ENCODE measurements at places on chromosomes 2 and 18.

DNA sequence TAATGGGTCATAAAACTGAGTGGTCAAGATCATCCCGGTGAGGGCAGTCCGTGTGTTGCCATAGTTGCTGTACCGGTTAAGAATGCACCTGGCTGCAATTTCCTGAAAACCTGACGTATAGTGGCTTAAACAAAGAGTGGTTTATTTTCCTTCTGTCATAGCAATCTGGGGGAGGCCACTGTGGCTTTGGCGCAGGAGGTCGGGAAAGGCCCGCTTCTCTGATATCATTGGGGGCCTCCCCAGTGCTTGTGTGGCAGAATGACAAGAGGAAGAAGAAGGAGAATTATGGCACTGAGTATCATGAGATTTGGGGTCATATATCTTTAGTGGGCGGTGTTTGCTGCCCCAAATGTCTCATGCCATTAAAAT, 4.4 kb downstream of the C2orf92 start:
- no peak for DNase-seq

GRCh38 chr2:200469708-200470211, 40.1 kb downstream of the KCTD18 start:
- no peak for DNase-seq

- no peak for DNase-seq
Observed at GRCh38 chr2:177164584-177165052, 48.0 kb upstream of the HNRNPA3 start.

GRCh38 chr2:4844881-4845280, 847.3 kb upstream of the SOX11 start:
- DNase-seq: no peak

DNA sequence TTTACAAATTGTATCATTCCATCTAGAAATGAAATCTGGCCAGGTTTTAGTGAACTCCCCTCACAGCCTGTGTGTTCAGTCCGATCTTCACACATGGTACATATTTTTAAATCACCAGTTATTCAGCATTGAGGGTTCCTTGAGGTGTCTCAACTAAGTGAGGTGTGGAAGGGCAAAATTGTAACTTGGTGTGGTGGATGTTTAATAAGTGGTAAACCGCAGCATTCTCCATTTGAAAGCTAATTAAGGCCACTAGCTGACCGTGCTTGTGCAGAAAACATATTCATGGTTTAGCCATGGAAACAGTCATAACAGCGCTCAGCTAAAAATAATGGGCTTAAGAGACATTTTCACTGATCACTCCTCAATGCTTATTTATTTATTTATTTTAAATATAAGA, 786.2 kb upstream of the FANCL start:
- no peak for DNase-seq

DNA sequence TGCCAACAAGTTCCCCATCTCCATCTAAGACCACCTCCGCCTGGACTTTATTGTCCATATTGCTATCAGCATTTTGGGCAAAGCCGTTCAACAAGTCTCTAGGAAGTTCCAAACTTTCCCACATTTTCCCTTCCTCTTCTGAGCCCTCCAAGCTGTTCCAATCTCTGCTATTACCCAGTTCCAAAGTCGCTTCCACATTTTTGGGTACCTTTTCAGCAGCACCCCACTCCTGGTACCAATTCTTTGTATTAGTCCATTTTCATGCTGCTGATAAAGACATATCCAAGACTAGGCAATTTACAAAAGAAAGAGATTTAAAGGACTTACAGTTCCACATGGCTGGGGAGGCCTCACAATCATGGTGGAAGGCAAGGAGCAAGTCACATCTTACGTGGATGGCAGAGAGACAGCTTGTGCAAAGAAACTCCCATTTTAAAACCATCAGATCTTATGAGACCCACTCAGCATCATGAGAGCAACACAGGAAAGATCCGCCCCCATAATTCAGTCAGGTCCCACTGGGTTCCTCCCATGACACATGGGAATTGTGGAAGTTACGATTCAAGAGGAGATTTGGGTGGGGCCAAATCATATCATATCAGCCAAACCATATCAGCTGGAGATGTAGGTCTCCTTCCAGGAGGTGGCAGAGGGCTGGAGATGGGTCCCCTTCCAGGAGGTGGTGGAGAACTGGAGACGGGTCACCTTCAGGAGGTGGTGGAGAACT, 19.8 kb upstream of the TXNDC2 start:
- no peak for DNase-seq

GRCh38 chr18:12031846-12032245, 50.5 kb downstream of the IMPA2 start:
- peak; percentile 59 for DNase-seq

DNA sequence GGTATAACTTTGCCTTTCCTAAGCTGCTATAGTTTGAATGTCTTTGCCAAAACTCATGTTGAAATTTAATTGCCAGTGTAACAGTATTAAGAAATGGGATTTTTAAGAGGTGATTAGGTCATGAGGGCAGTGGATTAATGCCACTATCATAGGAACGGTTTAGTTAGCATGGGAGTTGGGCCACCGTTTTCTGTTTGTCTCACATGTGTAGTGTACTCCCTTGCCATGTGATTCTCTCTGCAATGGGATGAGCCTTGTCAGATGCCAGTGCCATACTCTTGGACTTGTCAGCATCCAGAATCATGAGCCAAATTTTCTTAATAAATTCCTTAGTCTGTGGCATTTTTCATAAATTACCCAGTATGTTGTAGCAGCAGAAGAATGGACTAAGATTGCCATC, 388.9 kb upstream of the RGPD4 start:
- DNase-seq: no peak

DNA sequence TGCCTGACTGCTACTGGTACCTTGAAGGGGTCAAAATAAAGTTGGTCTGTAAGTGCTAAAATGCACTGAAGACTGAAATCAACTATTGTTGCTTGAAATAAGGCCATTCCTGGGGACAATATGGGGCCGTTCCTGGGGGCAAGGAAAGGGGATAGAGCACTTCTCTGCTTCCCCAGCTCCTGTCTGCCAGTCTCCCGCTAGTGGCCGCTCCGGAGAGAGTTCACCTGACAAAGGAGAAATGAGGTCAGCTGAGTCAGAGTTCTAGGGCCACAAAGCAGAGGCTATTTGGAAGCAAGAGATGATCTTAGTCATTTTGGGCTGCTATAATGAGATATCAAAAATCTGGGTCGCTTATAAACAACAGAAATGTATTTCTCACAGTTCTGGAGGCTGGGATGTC, 345.9 kb downstream of the TSN start:
- DNase-seq: no peak

DNA sequence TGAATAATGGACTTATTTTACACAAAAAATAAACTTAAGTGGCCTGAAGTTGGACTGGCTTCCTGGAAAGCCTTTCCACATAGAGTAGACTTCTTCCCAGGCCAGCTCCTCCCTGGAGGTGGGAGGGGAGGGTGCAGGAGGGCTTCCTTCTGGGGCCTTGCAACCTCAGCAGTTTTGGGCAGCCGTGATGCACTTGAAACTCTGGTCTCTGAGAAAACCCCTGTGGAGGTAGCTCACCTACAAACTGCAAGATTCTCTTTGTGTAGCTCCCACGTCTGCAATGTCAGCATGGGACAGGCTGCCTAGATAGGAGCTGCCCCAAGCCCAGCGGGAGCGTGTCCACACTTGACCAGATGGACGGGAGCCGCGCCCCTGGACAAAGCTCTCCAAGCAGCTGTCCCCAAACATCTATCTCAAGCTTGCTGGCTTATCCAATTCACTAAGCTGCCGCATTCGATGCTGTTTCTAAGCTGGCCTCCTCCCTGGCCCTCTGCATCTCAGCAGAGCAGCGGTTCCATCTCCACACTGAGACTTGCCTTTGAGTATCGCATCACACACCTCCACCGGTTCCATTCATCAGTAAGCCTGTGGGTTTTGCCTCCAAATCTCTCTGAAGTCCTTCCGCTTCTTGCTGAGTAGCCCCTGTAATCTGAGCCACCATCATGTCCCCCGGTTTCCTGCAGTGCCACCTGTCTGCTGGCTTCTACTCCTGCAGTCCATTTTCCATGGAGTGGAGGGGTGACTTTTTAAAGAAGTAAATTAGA, 1.6 kb upstream of the LPIN1 start:
- DNase-seq: no peak

DNA sequence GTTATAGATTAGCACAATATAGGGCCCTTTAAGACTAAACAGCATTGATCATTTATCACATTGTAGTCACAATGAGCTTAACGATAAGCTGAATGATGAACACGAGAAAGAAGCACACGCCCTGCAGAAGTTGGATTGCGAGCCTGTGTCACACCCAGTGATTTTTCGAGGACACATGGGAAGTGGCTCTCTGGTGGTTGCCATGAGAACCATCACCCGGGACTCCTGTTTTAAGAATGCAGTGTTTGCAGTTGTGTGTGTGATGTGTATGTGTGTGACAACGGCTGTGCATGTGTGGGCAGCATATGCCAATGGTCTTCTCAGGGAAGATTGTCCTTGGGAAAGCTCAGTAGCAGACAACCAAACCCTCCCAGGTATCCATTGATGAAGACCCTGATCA, 69.2 kb downstream of the PDCL3 start:
- no peak for DNase-seq

GRCh38 chr2:184877909-184878308, 279.6 kb downstream of the ZNF804A start:
- DNase-seq: no peak

GRCh38 chr2:234025891-234026401, 24.6 kb upstream of the SPP2 start:
- DNase-seq: no peak

DNA sequence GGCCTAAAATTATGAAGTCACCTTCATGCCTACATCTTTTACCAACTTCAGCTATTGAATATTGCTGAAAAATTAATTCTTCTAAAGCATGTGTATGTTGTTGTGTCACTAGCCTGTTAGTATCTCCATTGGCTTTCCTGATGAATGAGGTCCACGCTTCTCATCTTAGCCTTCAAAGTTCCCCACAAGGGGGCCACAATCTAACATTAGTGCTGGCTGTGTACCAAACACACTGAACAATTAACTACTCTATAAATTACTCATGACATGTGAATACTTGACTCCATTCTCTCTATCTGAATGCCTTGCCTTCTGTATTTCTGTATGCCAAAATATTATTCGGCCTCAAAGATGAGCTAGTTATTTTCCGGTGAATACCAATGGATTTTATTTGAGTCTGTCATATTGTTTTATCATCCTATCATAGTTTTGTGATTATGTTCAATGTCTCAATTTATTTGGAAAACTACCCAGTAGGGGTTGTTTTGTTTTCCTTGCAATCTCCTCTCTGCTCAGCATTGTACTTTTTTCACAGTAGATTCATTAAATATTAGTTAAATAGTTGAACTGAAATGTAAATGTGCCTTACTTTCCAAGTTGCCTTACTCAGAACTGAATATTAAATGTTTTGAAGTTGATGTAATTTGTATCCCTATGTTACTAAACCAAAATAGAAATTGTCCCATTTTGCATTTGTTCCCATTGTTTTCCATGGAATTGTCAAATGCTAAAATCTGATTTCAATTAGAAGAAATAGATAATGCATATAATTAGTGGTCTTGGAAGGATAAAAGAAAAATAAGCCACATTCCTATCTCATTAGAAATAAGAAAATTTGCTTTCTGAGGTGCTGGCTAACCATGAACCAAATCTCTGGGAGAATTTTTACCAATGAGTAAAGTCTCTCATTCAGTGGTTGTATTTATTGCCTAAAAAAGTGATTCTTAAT, 208.4 kb upstream of the COL3A1 start:
- DNase-seq: peak; percentile 49

DNA sequence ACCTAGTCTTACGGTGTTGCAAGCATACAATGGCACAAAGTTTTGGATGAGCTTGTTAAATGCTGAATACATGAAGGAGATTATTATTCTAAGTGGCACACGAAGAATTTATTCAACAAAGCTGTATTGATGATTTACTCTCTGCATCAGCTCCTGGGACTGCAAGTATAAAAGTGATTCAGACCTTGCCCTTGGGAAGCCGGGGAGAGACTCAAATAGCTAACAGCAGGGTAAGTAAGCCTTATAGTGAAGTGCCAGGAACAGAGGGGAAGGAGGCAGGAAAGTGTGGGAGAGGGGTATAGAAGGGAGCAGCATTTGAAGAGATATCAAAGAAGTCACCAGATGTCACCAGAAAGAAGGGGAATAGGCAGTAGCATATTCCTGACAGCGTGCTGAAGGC, 115.4 kb downstream of the MCFD2 start:
- DNase-seq: no peak

DNA sequence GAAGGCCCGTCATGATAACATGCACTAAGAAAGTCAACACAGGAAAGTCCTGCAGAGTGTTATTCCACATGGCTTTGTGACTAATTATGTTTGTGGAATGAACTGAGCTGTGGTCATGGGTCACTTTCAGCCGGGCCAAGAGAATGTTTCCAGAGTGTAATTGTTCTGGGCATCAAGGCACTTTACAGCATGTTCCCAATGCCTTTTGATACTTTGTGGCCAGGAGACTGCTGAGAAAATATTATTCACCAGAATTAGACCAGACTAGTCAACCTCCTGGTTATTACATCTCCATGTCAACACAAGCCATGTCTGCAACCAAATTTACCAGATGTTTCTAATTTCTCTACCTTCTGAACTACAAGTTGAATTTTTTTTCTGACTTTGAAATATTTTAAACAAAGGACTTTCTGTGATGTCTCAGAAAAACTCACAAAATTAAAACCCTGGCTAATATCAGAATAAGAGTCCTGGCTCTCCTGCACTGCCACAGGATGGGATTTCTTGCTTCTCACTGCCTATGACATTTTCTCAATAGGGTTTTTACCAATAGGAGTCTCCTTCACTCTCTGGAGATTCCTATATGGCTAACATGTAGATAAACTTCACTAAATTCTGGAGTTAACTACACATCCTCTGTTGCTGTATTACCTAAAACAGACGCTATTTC, 90.6 kb upstream of the WDR75 start:
- DNase-seq: peak; percentile 98

GRCh38 chr2:138652378-138652777, 127.8 kb downstream of the NXPH2 start:
- no peak for DNase-seq

DNA sequence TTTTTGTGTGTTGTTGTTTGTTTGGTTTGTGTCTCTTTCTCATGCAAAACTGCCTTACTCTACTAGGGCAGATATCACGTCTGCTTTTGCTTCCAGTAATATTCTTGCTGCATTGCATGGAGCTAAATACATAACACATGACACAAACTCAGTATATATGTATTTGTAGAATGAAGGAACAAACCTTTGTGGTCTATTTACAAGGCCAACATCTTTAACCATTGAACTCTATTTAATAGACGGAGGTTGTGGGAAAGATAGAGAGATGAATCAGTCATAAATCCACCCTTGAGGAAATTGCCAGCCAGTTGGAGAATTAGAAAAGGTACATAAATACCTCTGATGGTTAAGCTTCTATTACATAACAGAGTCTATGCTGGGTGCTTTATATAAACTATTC, 26.0 kb upstream of the IL1RL1 start:
- no peak for DNase-seq

DNA sequence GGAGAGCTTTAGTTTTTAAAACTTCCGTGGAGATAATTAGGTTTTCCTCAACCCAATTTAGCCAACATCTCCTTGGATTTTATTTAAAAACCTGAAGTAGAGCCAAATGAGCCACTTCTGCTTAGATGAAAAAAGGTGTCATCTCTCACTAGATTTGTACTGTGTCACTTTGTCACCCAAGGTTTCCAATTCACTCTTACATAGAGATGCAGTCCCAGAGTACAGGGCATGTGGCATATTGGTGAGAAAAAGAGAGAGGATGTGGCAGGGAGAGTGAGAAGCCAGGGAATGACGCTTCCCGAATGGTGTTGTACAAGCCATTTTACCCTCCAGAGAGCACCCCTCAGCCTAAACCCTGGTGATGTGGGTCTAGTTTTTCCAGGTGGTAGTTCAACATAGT, 44.4 kb upstream of the CTLA4 start:
- no peak for DNase-seq

- no peak for DNase-seq
Observed at GRCh38 chr18:37559194-37559593, 6.4 kb downstream of the CELF4 start.

- no peak for DNase-seq
Observed at GRCh38 chr18:48197819-48198218, 211.4 kb downstream of the ZBTB7C start.
